T-helper 17 cell (primary cell): ENCODE measurements at places on chromosomes 5 and 9.

DNA sequence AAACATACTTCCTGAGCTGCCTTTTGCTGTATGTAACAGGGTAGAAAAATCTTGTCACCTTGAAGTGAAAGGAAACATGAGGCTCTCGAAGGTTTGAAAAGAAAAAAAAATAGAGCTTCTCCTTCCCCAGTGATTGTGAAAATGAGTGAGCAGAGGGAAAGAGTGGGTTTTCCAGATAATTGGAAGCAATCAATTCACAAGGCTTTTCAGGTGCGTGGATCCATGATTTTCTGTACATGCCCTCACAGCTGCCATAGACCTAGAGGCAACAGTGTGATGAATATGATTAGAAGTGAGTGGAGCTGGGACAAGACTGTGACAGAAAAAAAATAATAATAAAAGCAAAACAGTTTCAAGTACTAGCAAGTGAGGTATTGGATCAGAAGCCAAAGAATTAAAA, 1422.5 kb upstream of the CDH6 start:
- DNase-seq, result no peak

- no peak for DNase-seq
These were observed 13.9 kb upstream of the BNC2 start for GRCh38 chr9:16884373-16884772.

DNA sequence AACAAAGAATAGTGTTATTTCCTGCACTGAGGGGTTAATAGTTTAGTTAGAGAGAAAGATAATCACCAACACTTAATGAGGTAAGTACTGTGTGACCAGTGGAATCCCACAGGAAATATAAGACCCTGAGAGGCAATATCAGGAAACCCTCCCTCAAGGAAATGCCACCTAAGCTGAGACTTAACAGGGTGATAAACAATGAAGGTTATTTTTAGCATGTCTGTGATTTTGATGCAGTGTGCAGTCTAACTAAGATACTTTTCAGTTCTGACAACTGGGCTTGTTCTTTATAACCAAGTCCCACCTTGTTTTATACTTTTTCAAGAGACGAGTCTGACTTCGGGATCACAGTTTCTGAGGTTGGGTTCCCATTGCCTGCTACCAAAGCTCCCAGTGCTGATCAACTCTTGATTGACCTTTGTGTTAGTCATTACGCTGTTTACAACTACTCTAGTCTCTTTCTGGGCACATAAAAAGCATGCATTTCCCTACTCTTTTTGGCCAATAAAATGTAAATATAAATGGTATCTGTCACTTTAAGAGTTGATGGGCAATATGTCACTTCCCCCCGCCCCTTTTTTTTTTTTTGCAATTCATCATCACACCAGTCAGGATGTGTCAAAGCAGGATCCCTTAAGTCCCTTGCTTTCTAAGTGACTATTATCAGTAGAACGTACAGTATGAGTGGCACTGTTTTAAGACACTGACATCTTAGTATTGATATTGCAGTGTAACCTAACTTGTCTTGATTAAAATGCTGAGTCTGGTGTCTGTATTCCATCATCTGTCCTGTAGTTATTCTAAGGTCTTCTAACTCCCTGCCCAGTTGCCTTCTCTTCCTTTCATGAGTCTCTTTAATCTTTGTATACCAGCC, 31.4 kb downstream of the C6 start:
- DNase-seq, result no peak

DNA sequence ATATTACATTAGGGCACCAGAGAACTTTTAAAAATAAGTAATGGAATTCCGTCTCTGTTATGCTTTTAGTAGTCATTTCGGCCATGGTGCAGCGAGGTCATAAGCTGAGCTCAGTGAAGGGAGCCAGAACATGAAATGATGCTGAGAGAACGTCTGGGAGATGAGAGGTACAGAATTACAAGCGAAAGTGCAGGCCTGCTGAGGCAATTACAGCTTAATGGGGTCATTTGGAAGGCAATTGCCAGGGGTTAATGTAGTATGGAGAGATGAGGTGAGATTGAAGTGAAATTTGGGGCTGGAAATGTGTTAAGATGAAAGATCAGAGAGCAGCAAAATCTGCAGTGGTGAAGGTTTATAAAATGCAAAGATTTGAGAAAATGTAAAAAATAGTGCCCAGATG, 96.5 kb downstream of the PBX3 start:
- DNase-seq, result no peak

DNA sequence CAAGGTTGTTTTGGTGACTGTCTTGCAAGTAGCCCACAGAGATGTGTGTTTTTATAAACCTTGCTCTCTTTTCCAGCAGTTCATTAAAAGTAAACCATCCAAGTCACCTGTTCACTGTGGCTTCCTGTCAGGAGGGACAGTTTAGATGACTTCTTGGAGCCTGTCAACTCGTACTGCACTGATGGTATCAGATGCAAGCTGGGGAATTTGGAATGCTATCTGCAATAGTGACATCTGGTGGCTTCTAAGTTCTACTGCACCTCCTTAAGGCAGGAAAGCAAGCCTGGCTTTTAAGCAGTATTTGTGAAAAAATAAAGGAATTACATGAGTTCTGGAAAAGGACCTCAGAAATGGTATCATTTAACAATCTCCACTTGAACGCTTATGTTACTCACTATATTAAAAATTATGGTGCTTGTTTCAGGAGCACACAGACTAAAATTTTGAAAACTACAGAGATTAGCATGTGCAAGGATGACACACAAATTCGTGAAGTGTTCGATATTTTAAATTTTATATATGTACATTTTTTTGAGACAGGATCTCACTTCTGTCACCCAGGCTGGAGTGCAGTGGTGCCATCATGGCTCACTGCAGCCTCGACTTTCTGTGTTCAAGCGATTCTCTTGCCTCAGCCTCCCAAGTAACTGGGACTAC, 164.0 kb downstream of the TTC39B start:
- DNase-seq, result no peak

DNA sequence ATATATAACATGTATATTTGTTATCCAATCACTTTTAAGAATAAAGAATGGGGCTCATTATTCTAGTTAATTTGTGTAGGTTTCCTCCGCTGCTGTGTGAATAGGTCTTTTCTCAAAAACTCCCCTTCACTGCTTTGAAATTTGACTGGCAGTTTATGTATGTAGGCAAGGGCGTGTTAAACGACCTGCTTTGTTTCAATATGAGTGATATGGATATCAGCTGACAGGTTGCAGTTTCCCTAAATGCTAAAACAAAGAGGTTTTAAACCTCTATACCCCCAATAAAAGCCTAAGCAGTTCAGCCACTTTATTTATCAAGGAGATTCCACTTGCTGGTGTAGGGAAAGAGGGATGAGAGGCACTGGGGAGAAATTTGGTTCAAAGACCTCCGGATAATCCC, 159.6 kb downstream of the TMEM167A start:
- DNase-seq, result no peak

DNA sequence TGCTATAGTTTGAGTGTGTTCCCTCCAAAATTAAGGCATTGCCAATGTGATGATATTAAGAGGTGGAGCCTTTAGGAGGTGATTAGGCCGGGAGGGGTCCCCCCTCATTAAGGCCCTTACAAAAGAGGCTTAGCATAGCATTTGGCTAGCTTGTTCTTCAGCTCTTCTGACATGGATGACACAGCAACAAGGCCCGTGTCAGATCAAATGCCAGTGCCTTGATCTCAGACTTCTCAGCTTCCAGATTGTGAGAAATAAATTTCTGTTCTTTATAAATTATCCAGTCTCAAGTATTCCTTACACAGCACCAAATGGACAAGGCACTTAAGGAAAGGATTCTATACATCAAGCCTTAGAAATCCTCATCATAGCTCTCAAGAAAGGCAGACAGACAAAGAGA, 31.8 kb downstream of the SLC38A9 start:
- DNase-seq, result no peak

GRCh38 chr5:149956685-149957084, 3.9 kb upstream of the SLC26A2 start:
- DNase-seq, result no peak

DNA sequence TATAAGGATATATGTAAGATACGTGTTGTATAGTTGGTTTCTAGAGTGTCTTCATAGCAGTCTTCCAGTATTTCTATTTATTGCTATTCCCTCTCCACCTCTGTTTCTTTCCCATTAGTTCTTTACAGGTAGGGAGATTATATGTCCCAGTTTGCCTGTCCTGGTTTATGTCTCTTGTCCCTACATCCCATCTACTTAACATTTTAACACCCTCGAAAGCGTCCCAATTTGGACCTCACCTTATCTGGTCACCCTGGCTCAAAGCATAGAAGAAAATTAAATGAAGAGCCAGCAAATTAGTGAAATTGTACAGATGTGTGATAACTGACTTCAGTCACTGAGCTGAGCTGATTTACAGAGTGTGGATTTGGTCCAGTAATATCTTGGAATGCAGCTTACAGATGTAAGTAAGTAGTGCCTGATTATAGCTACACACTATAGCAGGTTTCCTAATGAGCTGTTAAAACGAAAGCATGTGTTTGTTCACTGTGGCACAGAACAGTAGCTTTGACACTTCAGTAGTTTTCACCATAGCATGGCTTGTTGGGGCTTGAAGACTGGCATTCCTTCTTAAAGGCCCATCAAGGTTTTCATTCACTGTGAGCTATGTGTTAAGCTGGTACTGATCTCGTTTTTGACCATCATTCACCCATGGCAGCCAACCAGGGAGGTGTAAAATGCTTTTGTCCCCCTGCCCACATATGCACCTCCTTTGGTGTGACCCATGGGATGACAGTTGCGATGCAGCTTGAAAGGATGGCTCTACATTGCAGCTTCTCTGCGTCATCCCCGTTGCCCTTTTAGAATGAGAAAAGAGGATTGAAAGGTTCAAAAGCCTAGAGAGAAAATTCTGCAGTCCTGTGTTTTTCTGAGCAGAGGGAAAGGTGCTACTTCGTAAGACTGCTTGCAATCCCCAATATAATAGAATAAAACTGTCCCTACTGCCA, 192.1 kb upstream of the DMRT1 start:
- DNase-seq, result no peak

- no peak for DNase-seq
These were observed 88.2 kb upstream of the OSMR start for GRCh38 chr5:38757451-38758245.

DNA sequence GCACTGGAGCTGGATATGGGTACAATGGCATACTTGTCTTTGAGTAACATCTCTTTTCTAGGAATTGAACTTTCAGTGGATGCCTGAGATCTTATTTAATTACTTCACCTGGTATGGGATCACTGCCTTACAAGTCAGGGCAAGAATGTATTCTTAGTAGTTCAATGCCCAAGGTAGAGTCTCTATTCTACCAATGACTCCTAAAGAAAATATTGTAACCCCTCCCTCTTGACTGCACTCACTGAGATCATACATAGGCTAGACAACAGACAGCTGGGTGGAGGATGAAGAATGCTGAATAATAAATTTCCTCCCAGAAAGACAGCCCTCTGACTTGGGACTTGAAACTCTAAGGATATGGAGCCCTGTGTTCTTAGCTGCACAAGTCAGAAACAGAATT, 1216.3 kb upstream of the ACO1 start:
- DNase-seq, result no peak

DNA sequence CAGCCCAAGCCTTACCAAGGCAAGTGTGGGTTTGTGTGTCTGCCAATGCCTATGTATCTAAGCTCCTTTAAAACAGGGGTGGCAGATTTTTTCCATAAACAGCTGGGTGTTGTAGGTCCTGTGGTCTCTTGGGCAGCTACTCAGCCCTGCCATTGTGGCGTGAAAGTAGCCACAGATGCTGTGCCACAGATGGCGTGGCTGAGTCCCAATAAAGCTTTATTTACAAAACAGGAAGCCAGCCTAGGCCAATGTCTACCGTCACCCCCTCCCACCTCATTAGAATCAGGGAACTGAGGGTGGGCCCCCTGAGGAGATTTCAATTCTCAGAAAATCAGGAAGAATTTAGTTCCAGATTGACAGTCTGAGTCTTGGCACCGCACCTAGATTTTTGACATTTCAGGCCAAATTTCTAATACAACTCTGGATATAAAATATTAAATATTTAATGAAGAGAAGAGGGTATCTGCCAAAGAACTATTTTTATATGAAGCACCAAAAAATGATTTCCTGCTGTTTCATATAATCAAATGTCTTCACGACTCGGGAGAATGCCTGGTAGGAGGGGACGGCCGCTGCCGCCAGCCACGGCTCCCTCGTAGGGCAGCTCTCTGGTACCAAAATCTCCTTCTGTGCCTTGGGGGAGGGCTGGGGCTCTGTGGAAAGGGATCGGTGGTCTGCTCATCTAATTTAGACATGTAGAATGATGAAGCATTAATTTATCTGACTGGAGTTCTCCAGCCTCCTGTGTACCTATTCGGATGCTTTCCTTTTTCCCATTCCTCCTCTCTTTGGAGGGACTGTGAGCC, 420.9 kb downstream of the IRX2 start:
- DNase-seq, result no peak

DNA sequence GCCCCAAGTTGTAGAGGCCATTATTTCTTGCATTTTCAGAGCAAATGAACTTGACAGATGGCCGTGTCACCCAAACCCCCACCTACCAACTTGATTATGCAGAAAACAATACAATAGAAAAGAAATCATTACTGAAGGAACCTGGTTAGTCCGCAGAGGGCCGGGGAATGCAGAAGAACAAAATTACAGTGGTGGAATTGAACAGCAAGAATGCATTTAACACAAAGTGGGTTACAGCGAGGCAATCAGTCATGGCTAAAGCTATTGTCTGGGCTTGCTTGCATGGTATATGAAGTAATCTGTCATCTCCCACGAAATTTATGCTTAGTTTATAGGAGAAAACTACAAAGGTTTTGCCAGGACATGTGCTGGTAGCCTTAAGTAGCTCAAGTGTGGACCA, 238.3 kb upstream of the IRX1 start:
- no peak for DNase-seq

DNA sequence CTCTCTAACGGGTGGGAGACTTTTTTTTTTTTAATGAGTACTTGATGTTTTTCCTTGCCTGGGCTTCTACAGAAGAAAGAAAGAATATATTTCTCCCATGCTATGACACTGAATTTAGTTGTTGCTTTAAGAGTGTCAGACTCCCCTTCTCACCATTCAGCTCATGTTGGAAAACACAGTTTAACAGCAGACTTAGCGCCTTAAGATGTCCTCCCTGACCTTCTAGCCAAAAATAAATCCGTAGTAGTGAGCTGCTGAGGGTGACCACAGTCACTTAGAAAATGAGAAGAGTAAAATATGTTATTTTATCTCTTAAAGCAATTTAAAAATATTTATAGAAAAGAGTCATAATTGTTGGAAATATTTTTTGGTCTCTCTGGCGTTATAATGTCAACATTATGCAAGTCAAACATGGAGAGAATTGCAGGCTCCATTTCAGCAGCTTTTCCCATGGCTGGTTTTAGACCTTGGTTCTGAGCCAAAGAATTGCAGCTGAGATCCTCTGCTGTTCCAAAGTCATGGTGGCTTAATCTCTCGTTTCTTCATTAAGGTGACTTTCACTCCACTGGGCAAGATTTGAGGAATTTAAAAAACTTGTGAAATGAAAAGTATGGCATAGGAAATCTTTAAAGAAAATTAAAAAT, 143.5 kb downstream of the GHR start:
- DNase-seq, result no peak

DNA sequence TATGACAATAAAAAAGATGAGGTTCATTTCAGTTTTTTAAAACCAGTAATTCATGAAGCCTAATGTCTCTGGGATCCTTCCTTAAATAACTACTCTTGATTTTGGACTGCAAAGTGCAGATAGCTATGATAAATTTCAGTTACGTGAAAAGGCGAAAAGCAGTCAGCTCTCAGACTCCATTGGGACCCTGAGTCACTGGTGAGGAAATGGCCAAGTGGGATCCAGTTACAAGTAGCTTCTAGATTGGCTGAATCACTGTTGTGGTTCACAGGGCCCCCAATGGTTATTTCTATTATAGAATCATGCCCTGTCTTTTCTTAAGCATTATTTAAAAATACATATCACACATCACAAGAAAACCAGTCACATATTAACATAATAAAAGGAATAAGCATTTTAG, 31.1 kb upstream of the PPP3R2 start:
- no peak for DNase-seq

- no peak for DNase-seq
These were observed at the start of gene CDX1 for GRCh38 chr5:150166650-150167511. Gene CDX1, plus strand, starts transcription at chr5:150166778. Its CDS starts 99 bp downstream, at chr5:150166877.
